Neuronal stem cell (in vitro differentiated cells): ENCODE measurements at places on chromosomes 3 and 15.

DNA sequence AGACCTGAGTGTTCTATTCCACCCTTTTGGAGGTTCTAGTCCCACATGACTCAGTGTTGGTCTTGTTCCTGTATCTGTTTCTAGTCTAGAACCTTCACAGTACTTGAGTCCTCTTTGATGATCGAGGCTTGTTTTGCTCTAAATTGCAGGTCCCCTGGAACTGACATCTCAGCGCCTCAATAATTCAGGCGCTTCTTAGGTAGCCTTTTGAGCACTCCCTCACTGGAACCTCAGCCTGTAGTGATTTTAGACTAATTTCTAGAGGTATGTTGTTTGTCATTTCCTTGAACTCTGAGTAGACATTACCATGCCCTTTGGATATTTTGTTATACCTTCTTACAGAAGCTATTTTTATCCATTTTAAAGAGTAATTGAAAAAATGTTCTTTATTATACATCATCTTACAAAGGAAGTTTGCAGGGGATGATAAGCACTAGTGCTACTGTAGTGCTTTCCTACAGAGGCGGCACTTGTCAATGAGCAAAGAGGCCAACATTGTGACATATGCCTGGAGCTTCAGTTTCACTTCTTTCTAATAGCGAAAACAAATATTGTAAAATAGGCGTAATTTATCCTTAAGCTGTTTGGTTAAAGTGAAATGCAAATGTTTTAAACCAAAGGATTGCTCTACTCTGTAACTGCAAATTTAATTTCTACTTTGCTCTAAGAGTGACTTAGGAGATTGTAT is 75.7 kb downstream of the EFL1 start:
- no peak for DNase-seq
- no peak overlapping the region for H3K4me3 ChIP-seq
- no peaks in the 10 kb centered on the region for H3K27me3 ChIP-seq
- no peaks in the 10 kb centered on the region for H3K36me3 ChIP-seq
- H3K4me1 ChIP-seq = no peaks in the 10 kb centered on the region

DNA sequence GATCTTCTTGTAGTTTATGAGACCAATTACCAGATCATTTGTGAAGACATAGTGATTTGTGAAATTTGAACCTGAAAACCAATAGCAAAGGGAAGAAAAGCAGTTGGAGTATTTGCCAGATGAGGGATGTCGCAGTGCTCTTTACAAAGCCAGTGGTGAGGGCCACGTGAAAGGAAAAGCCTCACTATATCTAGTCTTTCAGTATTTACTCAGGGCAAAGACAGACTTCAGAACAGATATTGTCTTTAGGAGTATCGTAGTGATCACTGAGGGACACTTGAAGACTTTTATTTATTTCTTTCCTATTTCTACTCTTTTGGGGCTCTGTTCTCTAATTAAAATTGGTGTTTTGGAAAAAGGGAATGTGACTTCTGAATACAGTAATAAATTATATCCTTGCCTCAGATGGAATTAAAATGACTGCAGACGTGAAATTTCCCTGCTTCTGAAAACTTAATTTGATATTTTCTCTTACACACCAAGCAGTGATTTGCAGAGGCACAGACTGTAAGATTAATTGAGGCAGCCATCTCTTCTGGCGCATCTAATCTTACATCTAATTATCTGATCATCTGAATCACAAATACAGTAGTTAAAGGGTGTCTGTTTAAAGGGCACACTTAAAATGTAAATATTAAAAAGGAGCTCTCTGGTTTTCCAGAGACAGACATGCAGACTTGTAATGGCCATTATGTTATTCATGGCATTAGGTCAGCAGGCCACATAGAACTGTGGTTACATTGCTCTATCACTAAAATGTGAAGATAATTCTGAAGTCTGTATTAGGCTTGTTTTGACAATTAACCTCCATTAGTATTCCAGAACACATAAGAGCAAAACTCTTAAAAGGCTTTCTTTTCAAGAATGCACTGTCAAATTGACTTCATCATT is 193.0 kb upstream of the GOLIM4 start:
- no peak overlapping the region for H3K27ac ChIP-seq
- H3K36me3 ChIP-seq = no peaks in the 10 kb centered on the region
- no peak overlapping the region for H3K4me3 ChIP-seq
- no peaks in the 10 kb centered on the region for H3K4me1 ChIP-seq
- no peak for DNase-seq

DNA sequence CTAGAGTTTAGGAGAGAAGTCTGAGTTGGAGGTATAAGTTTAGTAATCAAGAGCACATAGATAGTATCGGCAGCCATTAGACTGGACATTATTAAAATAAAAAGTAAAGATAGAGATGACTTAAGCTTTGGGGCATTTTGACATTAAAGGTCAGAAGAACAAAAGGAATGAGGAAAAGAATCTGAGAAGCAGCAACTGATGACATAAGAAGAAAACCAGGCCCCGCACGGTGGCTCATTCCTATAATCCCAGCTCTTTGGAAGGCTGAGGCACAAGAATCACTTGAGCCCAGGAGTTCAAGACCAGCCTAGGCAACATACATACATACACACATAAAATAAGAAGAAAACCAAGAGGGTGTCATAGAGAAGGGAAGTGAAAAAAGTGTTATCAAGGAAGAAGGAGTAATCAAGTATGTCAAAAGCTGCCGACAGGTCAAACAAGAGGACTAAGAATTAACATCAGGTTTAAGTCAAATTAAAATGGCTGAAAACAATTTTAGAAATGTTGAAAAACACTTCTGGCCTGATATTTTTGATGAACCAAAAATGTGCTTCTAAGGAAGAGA is 38.9 kb downstream of the ACAP2 start:
- H3K4me3 ChIP-seq = no peak overlapping the region
- H3K36me3 ChIP-seq = no peaks in the 10 kb centered on the region
- H3K27me3 ChIP-seq = no peaks in the 10 kb centered on the region
- no peak for DNase-seq

- H3K4me1 ChIP-seq = peaks cover 12% of the 10 kb centered on the region
- H3K36me3 ChIP-seq = no peaks in the 10 kb centered on the region
- no peaks in the 10 kb centered on the region for H3K27me3 ChIP-seq
- no peak overlapping the region for H3K4me3 ChIP-seq
- no peak for DNase-seq
- H3K27ac ChIP-seq = peak overlapping the region; percentile 7
Observed at GRCh38 chr3:38990621-38991020, 61.1 kb downstream of the SCN11A start.

DNA sequence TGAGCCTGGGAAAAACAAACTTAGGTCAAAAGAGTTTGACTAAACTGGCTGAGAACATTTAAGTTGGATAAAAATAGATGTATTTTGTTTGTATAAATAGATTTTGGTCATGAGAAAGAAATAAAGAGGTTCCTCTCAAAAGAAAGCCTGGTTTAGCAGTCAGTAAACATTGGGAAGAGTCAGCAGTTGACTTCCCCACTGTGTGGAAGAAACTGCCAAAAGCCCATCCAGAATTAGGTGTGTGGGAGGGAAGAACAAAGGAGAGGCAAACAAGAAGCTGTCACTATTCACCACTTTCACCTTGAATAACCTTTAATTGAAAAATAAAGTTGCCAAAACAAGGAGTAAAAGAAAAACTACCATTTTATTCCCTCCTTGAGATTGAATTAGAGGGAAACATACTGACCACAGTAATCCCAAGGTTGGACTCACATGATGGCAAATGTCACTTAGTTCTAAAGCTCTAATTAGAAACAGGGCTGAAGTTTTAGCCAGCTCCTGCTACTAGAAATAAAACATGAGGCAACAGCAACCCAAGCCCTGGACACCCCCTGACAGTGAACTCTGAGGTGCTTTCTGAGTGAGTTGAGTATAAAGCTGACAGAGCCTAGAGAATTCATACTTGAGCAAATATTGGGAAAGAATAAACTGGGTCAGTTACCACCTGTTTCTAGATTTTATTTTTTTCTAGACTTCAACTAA is 139.3 kb downstream of the SERPINI1 start:
- DNase-seq = no peak
- H3K4me1 ChIP-seq = no peaks in the 10 kb centered on the region
- H3K27me3 ChIP-seq = no peaks in the 10 kb centered on the region
- H3K36me3 ChIP-seq = no peaks in the 10 kb centered on the region
- H3K4me3 ChIP-seq = no peak overlapping the region
- H3K27ac ChIP-seq = no peak overlapping the region

DNA sequence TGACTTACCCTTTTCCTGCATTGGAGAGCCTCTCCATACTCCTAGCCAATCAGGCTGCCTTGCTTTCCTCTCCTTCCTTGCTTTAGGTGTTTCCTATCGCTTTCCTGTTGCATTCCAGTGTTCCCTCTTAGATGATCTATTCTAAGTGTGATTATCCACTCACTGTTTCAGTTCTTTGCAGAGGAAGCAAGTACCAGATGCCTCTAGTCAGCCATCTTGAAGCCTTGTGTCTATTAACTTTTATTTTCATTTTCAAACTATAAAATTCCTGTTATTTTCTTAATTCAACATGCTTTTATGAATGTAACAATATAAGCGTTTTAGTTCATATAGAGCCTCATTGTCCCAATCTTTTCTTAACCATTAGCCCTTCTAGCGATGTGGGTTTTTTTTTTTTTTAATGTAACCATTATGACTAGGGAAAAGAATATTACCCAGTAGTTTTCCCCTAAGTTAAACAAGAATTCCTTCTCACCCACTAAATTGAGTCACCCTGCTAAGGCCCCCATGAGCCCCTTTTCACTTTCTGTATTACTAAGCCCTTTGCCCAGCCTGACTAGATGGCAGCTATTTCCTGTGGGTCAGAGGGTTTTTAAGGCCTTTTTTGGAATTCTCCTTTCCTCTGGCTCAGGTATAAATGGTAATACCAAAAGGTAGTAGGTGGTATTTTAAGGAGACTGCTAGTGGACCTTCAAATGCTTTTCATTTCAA is 229.4 kb upstream of the CTNNB1 start:
- peaks cover 2% of the 10 kb centered on the region for H3K4me1 ChIP-seq
- H3K36me3 ChIP-seq = no peaks in the 10 kb centered on the region
- DNase-seq = no peak
- H3K27ac ChIP-seq = no peak overlapping the region
- no peak overlapping the region for H3K4me3 ChIP-seq

DNA sequence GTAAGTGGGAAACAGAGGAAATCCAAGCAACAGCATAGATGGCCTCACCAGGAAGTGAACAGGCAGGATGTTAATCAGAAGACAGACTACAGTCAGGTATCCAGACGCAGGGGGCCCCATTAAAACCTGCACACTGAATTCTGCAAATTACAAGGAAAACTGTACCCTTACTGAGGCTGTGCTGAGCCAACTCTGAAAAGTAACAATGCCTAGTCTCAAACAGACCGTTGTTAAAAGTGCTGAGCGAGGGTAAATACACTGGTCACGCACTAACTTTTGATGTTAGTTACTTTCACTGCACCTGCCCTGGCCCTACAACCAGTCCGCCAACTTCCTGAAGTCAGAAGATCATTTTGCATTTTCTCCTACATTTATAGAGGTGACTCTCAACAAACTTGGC is 1.0 kb downstream of the TAMM41 start:
- H3K27ac ChIP-seq = no peak overlapping the region

GRCh38 chr3:157059181-157059580 is 100.8 kb downstream of the CCNL1 start:
- DNase-seq = no peak
- H3K27ac ChIP-seq = no peak overlapping the region
- H3K27me3 ChIP-seq = no peaks in the 10 kb centered on the region
- no peak overlapping the region for H3K4me3 ChIP-seq

GRCh38 chr3:83934192-83935021 is 1024.4 kb upstream of the CADM2 start:
- H3K27me3 ChIP-seq = no peaks in the 10 kb centered on the region
- H3K27ac ChIP-seq = no peak overlapping the region
- no peaks in the 10 kb centered on the region for H3K4me1 ChIP-seq
- H3K36me3 ChIP-seq = no peaks in the 10 kb centered on the region
- no peak overlapping the region for H3K4me3 ChIP-seq

DNA sequence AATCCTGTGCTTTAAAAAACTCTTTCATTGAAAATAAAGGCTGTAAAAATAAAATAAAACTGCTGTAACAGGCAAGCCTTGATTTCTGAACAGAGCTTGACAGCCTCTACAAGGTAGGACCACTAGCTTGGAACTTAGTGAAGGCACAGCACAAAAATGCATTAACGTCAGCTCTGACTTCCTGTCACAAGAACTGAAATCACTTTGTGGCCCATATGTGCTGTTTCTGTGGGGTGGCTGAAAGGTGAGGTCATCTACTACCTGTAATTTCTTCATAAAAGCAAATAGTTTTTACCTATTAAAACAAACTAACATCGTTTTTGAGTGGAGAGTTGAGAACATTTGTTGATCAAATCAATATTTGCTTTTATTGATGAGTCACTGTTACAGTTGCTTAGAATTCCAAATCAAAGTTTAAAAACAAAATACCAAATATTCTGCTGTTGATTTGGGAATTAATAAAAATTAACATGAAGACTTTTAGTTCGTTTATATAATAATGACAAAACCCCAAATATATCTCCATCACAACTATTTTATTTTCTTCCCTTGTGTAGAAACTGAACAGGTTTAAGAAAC is 1034.1 kb downstream of the MCTP2 start:
- H3K4me1 ChIP-seq = no peaks in the 10 kb centered on the region
- no peaks in the 10 kb centered on the region for H3K36me3 ChIP-seq
- H3K4me3 ChIP-seq = no peak overlapping the region
- no peak for DNase-seq
- no peaks in the 10 kb centered on the region for H3K27me3 ChIP-seq

GRCh38 chr3:129341331-129342141 is 62.9 kb downstream of the HMCES start:
- H3K4me1 ChIP-seq = peaks cover 5% of the 10 kb centered on the region
- DNase-seq = no peak
- H3K4me3 ChIP-seq = no peak overlapping the region
- no peaks in the 10 kb centered on the region for H3K27me3 ChIP-seq
- H3K36me3 ChIP-seq = no peaks in the 10 kb centered on the region

- no peaks in the 10 kb centered on the region for H3K4me1 ChIP-seq
- H3K36me3 ChIP-seq = peaks cover 1% of the 10 kb centered on the region
- no peak overlapping the region for H3K4me3 ChIP-seq
- no peak for DNase-seq
Observed at GRCh38 chr3:115999001-115999585, 375.8 kb downstream of the GAP43 start.

DNA sequence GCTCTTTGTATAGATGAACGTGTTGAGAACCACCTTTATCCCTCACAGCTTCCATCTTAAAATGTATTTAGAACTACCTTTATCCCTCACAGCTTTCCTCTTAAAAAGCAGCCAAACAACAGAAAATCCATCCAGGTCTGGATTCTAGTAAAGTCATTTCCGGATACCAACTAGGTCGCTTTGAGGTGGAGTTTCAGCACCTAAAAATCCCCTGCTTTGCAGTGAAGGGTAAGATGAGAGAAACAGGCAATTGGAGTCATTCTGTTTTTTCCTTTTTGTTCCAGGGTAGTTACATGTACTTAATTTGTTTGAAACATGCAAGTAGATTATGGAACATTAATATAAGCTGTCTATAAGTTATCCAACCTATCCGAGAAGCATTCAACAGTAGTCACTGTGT is 192.0 kb downstream of the UBE2E2 start:
- no peak overlapping the region for H3K27ac ChIP-seq
- H3K4me1 ChIP-seq = no peaks in the 10 kb centered on the region
- no peak overlapping the region for H3K4me3 ChIP-seq
- no peak for DNase-seq
